Substantia nigra (tissue), 51 donors: ENCODE measurements at places on chromosomes 13 and 19.

GRCh38 chr13:104641309-104641708 lies 1575.1 kb upstream of the SLC10A2 start:
- DNase-seq: no peak

DNA sequence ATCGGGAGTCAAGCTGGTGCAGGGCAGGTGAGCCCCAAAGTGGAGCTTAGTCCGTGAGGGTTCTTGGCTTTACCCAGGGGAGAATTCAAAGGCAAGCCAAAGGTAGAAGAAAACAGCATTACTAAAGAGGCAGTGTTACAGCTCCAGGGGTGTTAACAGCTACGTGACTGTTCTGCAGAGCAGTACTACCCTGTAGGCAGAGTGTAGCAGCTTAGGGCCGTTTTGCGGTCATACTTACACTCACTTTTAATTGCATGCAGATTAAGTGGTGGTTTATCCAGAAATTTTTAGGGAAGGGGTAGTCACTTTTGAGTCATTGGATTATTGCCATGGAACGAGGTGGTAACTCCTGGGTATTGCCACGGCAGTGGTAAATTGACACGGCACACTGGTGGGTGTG lies 482.2 kb downstream of the SLITRK5 start:
- no peak for DNase-seq

GRCh38 chr19:30757837-30758617 lies 385.8 kb downstream of the ZNF536 start:
- no peak for DNase-seq

GRCh38 chr13:106241974-106242953 lies 293.2 kb downstream of the EFNB2 start:
- DNase-seq: no peak

GRCh38 chr19:53880711-53881481 lies 1.1 kb upstream of the PRKCG start:
- DNase-seq: no peak
